Activated B cell treated with CpG ODN at 0.5 μM for 24 hours (primary cell): ENCODE measurements at places on chromosomes 7 and 10. TPM values are rescaled to one million over a fixed set of nuclear protein-coding genes. Genes with fewer than 3 reads are reported as not detected.

- no peak overlapping the region for H3K27ac ChIP-seq
- peaks cover 79% of the 10 kb centered on the region for H3K36me3 ChIP-seq
- no peak for DNase-seq
- no peak overlapping the region for H3K4me3 ChIP-seq
These were observed 30.2 kb downstream of the NAMPT start for GRCh38 chr7:106254525-106255116.

DNA sequence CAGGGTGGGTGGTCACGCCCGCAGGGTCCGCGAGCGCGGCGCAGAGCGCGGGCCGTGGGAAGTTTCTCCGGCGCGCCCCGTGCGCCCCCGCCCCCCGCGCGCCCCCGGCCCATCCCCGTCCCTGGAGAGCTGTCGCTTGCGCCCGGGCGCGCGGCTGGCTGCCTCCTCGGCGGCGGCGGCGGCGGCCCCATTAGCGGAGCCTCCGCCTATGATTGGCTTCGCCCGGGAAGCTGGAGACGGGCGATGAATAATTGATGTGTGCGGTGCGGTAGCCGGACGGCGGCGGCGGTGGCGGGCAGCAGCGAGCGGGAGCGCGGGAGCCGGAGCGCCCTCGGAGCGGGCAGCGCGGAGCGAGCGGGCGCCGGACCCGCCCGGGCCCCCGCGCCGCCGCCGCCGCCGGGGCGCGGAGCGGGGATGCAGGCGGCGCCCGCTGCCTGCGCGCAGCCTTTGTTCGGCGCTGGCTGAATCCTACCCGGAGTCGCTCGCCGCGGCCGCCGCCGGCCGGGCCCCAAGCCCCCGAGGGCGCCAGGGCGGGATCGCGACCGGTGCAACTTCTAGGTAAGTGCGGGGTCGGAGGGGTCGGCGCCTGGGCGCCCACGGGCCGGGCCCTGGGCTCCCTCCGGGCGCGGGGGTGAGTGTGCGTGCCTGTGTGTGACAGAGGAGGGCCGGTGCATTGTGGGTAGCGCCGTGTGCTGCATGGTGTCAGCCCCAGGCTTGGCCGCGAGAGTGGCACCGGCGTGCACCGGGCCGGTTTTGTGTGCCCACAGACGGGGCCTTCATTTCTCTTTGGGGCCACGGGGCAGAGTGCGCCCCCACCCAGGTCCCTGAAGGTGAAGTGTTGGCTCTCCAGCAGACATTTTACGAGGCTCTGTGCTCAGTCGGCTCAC is 103.8 kb upstream of the PPIF start:
- no peaks in the 10 kb centered on the region for H3K27me3 ChIP-seq
- H3K27ac ChIP-seq = peak overlapping the region; percentile 98
- H3K4me3 ChIP-seq = peak overlapping the region; percentile 87
- H3K4me1 ChIP-seq = peaks cover 64% of the 10 kb centered on the region
- peak; percentile 68 for DNase-seq

Gene MMP21
- total RNA-seq = 0.10 and 0.35 TPM in 2 replicates

Gene HABP2
- not detected in 2 replicates for total RNA-seq

DNA sequence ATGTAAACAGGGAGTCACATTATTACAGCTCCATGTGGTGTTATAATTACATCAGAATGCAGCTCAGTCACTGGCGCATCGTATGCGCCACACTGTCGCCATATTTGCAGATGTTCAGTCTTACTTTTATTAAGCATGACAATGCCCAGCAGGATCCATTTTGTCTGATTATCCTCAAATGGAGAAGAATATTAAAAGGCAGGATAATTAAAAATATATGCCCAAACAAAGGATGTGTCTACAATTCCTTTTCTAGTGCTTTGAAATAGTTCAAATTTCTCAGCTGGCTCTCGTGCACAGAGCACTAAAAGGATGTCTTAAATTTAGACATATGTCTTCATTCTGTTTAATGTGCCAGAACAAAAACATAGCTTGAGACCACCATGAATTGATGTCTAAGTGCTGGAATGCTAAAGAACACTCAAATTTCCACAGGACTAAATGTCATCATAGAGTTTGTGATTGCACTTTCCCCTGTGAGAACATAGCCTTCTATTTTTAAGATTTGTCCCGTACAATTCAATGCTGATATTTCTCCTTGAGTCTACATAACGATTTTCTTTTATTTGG is 168.0 kb downstream of the DKK1 start:
- DNase-seq = no peak
- H3K4me1 ChIP-seq = peaks cover 10% of the 10 kb centered on the region
- no peaks in the 10 kb centered on the region for H3K36me3 ChIP-seq
- no peak overlapping the region for H3K27ac ChIP-seq
- no peaks in the 10 kb centered on the region for H3K27me3 ChIP-seq

DNA sequence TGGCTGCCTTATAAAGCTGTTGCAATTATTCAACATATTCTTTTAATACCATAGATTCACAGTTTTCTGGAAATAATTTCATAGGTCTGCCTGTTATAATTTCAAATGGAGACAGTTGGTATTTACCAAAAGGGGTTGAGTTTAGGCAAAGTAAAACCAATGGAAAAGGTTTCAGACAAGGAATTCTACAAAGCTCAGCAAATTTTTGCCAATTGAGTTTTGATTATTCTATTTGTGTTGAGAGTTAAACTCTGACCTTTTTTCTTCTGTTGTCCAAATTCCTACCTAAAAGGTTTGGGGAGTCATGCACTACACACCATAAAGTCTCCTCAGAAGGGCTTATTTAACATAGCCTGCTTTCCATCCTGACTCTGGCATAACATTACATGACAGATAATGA is 38.5 kb upstream of the ABCA13 start:
- peaks cover 23% of the 10 kb centered on the region for H3K27me3 ChIP-seq
- H3K4me3 ChIP-seq = no peak overlapping the region
- no peak overlapping the region for H3K27ac ChIP-seq
- no peaks in the 10 kb centered on the region for H3K4me1 ChIP-seq
- no peaks in the 10 kb centered on the region for H3K36me3 ChIP-seq
- DNase-seq = no peak

DNA sequence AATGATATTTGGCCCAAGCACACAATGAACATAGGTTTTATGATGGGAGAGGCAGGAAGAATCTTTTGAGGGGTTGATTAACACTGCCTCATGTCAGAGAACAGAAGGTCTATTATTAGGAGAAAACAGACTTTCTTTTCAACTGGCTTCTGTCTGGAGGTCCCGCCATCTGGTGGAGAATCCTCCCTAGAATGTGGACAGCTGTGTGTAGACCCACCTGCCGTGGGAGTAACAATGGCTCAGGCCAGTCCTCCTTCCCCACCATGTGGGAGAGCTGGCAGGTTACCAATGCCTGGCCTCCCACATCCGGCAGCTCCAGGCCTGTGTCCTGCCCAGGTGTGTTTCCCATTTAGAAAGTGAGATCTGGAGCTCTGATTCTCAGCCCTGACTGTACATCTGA is 70.4 kb upstream of the AOAH start:
- H3K4me3 ChIP-seq = no peak overlapping the region
- H3K27ac ChIP-seq = no peak overlapping the region
- no peak for DNase-seq
- H3K36me3 ChIP-seq = no peaks in the 10 kb centered on the region
- no peaks in the 10 kb centered on the region for H3K4me1 ChIP-seq

DNA sequence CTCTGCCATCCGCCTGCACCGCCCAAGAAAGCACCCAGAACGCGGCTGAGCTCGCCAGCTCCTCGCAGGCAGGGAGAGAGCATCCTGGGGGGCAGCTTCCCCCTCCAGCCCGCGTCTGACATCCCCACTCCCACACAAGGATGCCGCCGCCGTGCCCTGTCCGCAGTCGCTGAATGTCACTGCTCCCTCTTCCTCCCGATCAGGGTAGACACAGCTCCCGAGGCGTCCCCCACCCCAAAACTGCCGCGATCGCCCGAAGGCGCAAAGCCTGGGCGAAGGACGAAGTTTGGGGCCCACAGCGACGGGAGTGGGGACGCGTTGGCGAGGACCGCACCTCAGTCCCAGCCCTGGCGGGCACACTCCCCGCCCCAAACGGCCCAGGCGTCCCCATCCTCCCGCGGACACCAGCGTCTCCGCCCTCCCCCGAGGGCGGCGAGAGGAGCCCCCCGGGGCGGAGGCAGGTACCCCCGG is 1.5 kb upstream of the KAT6B start:
- DNase-seq = peak; percentile 56
- H3K27ac ChIP-seq = peak overlapping the region; percentile 73
- H3K36me3 ChIP-seq = peaks cover 1% of the 10 kb centered on the region
- no peaks in the 10 kb centered on the region for H3K27me3 ChIP-seq
- peaks cover 34% of the 10 kb centered on the region for H3K4me1 ChIP-seq
- H3K4me3 ChIP-seq = peak overlapping the region; percentile 91

DNA sequence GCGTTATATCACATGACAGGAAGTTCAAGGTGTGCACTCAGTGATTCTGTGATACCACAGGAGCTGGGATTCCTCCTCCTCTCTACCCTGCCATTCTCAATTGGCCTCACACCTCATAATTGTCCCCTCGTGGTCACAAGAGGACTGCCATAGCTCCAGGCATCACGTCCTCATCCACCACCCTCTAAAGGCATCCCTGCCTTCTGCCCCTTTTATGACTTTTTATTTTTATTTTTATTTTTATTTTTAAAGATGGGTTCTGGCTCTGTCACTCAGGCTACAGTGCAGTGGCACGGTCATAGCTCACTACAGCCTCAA is 47.0 kb downstream of the PDGFA start:
- no peaks in the 10 kb centered on the region for H3K36me3 ChIP-seq
- H3K27ac ChIP-seq = no peak overlapping the region
- peaks cover 8% of the 10 kb centered on the region for H3K4me1 ChIP-seq
- H3K4me3 ChIP-seq = no peak overlapping the region
- DNase-seq = no peak
